ENCODE measurements at places on chromosomes 3 and 15.

GRCh38 chr3:52328536-52329080 is 12.5 kb downstream of the DNAH1 start:
- no peak for DNase-seq

GRCh38 chr3:48151058-48151806 is 37.0 kb downstream of the CDC25A start:
- peak; percentile 12 for DNase-seq

- no peak for DNase-seq
These were observed 263.6 kb upstream of the AZI2 start for GRCh38 chr3:28612232-28612631.

DNA sequence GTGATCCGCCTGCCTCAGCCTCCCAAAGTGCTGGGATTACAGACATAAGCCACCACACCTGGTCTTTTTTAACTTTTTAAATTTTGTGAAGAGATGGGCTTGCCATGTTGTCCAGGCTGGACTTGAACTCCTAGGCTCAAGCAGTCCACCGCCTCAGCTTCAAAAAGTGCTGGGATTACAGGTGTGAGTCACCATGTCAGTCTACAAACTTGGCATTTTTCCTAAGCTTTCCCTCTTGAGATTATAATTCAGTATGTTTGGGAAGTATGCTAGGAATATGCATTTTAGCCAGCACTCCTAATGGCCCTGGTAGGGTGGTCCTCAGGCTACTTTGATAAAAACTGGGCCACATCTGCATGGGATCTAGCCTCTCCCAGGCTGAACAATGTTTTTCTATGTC is 4.4 kb downstream of the WDR73 start:
- DNase-seq = no peak

- DNase-seq = no peak
These were observed 24.7 kb downstream of the MYO5A start for GRCh38 chr15:52503788-52504496.

Data from NCI-H1417 treated with DMSO at 0.1 percent for 48 hours (cell line).